ENCODE measurements at places on chromosomes 6 and 20. TPM values are rescaled to one million over a fixed set of nuclear protein-coding genes. Genes with fewer than 3 reads are reported as not detected.

The SPEF1 gene
- total RNA-seq = not detected

GRCh38 chr6:63418741-63419140 lies 99.0 kb upstream of the LGSN start:
- DNase-seq = no peak

DNA sequence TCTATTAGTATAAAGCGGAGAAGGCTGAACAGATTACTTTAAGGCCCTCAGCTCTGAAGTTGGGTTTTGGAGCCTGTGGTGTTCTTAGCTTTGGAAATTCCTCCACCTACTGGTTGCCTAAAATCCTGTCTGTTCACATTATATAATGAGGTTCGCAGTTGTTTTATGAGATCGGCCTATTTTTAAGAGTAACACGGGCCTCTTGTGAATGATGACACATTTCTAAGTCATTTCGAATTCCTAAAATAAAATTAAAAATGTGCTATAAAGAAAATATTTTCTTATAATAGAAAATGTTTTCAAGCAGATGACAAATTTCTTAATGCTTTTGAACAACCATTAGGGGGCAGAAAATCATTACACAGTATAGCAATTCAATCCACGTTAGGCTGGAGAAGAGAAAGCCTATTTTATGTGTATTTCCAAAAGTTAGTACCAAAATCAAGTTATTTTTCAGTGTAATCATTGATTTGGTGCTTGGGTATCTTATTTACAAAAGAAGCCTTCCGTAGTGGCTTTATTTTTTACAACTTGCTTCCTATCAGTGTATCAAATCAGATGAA lies 15.8 kb upstream of the FAM8A1 start:
- no peak for DNase-seq

GRCh38 chr6:3918469-3918868 lies 69.3 kb downstream of the FAM50B start:
- no peak for DNase-seq

The HLA-DQB1 gene
- 16.2 TPM for total RNA-seq

DNA sequence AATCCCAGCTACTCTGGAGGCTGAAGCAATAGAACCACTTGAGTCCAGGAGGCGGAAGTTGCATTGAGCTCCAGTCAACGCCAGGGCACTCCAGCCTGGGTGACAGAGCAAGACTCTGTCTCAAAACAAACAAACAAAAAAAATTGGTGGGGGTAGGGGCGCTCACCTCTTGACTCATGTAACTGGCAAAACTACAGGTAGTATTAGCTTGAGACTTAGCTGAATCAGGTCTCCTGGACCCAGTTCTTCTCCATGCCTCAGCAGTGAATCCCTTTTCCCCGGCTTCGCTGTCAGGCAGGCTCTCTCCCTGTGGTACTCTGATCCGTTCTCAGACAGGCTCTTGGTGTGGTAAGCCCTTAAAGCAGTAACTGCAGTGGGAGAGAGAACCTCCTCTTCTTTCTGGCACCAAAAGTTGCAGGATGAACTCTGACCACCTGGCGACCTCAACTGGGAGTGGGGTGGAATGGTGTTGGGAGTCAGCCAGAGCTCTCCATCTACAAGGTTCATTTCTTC lies 12.9 kb downstream of the SLC9A8 start:
- DNase-seq = no peak

DNA sequence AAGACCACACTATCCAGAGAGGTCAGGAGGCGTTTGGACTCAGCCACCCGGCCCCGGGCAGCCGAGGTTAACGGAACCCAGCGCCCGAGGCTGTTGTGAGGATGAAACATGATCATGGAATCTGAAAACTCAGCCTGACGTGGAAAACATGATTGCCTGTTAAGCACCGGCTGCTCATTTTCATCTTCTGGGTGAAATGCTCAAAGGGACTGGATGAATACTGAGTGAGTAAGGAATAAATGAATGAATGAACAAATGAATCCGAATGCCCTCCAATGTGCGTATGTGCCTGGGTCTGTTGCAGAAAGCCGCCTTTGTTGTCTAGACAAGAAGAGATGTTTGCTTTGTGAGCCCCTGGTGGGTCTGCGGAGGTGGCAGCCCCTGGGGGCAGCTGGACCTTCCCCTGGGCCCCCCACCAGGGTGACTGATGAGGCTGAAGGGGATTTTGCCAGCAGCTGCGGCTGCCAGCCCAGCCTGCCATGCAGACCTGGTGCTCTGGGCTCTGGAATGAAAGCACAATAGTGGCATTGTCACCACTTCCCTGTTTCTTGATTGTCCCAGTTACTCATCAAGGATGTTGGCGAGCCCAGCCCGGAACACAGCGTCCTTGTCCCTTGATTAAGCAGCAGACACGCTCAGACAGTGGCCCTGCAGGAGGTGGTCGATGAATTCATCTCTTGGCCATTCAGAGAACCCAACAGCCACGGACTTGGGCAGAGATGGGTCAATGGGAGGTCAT lies 211.1 kb downstream of the ANKRD60 start:
- DNase-seq = no peak

The TRIM26 gene
- total RNA-seq = 24.5 TPM

DNA sequence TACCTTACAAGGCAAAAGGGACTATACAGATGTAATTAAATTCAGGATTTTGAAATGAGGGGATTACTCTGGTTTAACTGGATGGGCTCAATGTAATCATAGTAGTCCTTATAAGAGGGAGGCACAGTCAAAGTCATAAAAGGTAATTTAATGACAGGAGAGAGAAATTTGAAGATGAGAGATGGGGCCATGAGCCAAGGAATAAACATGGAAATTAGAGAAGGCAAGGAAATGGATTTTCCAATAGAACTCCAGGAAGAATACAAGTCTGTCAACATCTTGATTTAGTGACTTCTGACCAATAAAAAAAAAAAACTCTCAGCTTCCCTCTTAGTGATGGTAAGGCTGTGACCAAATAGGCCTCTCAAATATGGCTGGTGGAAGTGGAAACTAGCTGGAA lies 101.9 kb upstream of the BEND3 start:
- no peak for DNase-seq

The AFG1L gene
- total RNA-seq = 13.7 TPM

The ORC3 gene
- 27.2 TPM for total RNA-seq

The ADGRF1 gene
- total RNA-seq = 0.23 TPM

The HLA-C gene
- 349 TPM for total RNA-seq

- no peak for DNase-seq
Measured at GRCh38 chr6:125216015-125216414, 62.4 kb downstream of the TPD52L1 start.

The DDRGK1 gene
- 34.5 TPM for total RNA-seq

GRCh38 chr6:142728910-142729481 lies 216.0 kb downstream of the HIVEP2 start:
- DNase-seq = no peak

All from heart left ventricle (tissue), 16 donors.